Stimulated activated CD4-positive, alpha-beta T cell treated with anti-CD3 and anti-CD28 coated beads, Interleukin-15, amount 100 ng/mL, for 48 hours (primary cell): ENCODE measurements at places on chromosomes 13 and 19.

DNA sequence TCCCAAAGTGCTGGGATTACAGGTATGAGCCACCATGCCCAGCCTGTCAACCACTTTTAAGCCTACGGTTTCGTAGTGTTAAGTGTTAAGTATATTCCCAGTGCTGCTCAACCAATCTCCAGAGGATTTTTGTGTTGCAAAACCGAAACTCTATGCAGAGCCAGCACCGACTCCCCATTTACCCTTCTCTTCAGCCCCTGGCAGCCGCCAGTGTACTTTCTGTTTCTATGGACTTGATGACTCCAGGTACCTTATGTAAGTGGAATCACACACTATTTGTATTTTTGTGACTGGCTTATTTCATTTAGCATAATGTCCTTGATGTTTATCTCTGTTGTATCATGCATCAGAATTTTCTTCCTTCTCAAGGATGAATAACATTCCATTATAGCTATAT is 1.1 kb downstream of the SULT2A1 start:
- no peak for DNase-seq

DNA sequence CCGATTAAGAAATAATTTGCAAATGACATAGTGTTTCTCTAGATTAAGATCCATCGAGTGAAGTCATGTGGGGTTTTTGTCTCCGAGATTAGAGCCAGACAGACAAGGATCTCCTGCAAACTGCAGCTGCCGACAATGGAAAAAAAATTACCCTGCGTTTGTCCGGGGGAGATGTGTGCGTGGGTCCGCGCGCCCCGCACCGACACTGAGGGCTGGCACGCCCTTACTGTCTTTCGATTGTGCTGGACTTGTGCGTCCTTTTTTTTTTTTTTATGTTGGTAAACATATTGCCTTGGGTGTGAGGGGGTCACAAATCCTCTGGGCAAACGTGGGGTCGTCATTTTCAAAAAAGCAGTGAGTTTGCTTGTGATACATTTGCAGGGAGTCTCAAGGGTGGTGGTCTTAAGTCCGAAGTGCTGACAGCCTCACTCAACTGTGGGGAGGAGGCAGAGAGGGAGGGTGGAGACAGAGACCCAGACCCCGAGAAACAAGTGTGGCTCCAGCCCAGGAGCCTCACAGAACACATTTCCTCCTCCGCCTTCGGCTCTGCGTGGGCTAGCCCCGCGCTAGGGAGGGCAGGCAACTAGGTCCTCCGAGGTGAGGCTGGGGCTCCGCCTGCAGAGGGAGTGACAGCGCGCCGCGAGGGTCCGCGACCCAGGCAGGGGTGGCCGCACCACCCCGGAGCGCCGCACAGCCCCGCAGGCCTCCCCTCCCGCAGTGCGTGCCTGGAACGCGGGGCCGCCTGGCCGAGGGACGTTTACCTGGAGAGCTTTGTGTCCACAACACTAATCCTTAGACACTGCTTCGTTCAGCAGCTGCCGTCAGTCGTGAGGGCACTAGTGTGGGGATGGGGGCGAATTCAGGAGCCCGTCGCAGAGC is 11.7 kb upstream of the SOX1 start:
- no peak for DNase-seq

DNA sequence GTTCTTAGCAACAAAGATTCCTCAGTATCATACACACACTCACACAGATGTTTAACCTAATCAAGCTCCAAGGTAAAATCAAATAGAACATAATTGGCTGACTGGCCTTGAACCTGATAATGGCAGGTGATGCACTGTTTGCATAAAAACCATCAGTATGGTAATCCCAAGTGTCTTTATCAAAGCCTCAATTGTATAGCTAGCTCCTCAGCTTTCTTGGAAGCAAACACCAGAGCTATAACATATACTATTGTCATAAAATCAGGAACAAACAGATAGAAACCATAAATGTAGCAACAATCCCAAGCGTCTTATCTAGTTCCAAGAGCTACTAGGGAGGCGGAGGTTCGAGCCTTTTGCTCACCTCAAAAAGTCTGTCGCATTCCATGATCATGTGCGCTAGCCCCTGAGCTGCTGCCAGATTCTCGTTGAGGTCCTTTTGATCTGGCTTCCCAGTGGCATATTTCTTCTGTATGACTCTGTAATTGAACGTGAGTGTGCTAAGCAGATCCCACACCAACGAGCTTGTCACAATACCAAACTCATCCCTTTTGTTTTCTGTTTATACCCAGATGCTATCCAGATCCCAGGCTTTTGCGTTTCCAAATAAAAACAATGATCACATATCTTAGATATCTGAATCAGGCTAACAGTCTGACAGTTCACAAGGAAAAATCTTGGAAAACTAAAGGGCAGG is 95.3 kb downstream of the KL start:
- no peak for DNase-seq

DNA sequence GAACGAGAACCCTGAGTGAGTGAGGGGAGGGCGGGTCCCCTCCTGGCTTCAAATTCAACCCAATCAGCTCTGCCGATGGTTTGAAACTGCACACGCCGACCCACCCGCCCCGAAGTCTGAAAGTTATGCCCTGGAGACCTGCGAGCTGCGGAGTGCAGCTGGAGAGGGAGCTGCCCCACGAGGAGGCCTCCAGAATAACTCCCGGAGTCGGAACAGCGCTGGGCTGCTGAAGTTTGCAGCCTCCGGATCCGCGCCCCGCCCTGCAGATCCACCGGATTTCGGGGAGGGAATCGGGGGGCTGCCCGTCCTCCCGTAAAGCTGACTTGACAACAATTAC is 7.0 kb downstream of the POU4F1 start:
- no peak for DNase-seq

DNA sequence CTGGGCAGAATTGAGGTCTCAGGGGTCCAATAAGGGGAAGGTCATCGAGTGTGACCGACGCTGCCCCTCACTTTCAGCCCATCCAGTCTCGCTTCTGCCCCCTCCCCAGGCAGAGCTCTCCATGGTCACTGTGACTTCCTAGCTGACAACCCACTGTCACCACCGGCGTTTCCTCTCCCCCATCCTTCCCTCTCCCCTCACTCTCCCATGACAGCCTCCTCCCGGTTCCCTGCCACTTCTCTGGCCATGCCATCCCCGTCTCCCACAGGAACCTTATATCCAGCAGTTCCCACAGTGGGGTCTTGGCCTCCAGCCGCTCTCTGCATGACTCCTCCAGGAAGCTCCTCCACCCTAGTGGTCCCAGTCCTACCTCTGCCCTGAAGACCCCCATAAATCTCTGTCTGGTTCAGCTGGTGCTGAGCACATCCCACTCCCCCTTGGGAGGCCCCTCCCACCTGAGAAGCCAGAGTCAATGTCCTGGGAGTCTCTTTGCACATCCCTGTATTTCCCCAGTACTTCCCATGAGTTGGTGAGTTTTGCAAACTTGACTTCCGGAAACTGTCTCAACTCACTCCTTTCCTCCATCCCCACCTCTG is 24.7 kb upstream of the CD33 start:
- no peak for DNase-seq

DNA sequence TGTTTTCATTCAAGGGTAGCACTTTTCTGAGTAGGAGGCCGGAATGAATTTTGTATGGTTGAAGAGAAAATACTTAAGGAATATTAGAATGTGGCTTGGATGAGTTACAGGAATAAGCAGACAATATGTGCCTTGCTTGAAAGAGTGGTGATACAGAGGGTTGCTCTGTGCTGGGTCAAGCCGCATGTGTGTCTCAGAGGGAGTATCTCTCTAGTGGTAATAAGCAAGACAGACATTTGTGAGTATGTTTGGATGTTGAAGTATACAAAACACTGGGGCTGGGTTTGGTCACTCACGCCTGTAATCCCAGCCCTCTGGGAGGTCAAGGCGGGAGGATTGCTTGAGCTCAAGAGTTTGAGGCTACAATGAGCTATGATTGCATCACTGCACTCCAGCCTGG is 103.9 kb downstream of the LMO7 start:
- no peak for DNase-seq

DNA sequence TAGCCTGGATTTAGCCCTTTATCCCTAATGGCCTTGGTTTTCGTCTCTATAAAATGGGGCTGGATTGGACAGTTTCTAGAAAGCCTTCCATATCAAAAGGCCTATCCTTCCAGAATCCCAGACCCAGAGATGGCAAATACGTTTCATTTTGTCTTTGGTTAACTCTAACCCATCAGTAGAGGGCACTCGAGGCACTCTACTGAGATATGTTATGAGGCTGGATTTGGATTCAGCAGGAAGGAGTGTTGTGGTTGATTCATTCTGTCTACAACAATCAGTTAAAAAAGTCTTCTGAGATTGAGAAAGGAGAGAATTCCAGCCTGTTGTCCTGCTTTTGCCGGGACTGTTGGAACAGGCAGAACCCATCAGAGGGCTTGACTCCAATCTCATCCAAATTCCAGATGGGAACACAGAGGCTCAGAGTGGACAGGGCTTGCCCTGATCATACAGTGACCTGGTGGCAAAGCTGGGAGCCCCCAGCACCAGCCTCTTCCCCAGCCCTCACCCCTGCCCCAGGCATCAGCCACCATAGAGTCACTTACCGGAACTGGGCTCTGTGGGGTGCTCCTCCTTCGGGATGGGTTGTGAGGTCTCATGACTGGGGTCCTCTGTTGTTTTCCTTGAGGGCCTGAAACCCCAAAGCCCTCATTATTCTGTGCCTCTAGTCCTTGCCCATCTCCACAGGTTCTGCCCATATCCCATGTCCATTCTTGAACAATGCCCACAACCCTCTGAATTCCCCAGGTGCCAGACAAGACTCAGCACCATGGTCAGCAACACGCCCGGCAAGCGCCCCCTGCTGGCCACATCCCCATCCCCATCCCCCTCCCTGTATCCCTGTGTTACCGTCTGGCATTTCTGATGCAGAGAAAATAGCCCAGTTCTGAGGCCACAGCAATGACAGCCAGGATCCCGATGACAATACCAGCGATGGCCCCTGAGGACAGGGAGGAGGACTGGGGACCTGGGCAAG is 12.3 kb upstream of the ZNF180 start:
- DNase-seq: no peak

- DNase-seq: peak; percentile 64
Measured at GRCh38 chr19:2648528-2648937, 54.0 kb downstream of the GNG7 start.

DNA sequence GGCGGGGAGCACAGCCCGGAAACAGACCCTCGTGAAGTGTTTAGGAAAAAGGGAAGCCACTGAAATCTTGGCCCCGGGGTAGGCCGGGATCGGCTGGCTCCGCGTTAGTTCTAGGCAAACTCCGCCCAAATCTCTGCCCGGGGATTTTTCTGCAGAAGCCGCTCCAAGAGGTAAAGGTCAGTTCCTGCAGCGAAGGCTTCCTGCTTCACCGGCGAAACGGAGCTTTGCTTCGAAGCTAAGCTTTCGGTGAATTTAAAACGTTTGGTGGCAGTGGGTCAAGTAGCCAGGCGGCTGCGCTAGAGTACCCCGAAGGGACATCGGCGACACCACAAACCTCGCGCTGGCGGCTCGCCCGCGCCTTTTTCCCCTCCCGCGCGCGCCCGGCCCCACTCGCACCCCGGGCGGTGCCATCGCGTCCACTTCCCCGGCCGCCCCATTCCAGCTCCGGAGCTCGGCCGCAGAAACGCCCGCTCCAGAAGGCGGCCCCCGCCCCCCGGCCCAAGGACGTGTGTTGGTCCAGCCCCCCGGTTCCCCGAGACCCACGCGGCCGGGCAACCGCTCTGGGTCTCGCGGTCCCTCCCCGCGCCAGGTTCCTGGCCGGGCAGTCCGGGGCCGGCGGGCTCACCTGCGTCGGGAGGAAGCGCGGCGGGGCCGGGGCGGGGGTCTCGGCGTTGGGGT is 441 bp downstream of the GJB2 start:
- DNase-seq: no peak

GRCh38 chr13:21964686-21965085 is 293.8 kb downstream of the FGF9 start:
- DNase-seq: no peak

- no peak for DNase-seq
Measured at GRCh38 chr19:47499863-47500830, 14.7 kb downstream of the NAPA start.

- no peak for DNase-seq
Measured at GRCh38 chr13:20550799-20551198, 16.2 kb upstream of the IFT88 start.

- DNase-seq: no peak
Measured at GRCh38 chr13:28837111-28837510, 17.0 kb downstream of the MTUS2 start.

DNA sequence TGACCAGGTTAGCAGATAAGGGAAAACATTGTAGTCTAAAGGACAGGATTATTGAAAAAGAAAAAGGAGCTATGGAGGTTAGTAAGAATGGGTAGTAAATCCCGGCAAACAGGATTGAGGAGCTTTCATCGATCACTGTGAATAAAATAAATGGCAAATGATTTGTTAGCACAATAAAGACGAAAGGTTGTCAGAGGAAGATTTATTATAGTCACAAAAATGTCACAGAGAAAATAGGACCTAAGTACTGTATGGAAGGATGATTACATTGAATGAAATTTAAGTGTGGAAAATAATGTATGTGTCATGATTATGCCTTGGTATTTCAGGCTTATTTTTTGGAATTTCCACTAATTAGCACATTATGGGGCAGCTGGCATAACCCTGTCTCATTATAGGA is 519.2 kb upstream of the SLITRK6 start:
- DNase-seq: no peak

DNA sequence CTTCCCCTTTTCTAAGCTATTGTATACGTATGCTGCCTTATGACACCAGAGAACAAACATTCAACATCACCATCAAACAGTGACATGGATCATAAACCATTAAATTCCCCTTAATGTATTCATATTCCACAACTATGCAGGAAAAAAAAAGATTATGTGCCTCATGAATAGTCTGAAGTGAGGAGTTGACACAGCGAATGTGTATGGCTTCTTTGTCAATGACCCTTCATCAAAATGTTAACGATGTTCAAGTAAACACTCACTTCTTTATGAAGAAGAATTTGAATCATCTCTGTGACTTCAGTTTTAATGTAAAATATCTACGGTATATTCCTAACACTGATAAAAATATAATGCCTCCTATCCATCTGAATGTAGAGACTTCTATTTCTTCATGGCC is 44.6 kb downstream of the SMAD9 start:
- no peak for DNase-seq

GRCh38 chr13:97411984-97412383 is 22.0 kb upstream of the RAP2A start:
- no peak for DNase-seq

- no peak for DNase-seq
Measured at GRCh38 chr13:21911646-21912298, 240.9 kb downstream of the FGF9 start.

DNA sequence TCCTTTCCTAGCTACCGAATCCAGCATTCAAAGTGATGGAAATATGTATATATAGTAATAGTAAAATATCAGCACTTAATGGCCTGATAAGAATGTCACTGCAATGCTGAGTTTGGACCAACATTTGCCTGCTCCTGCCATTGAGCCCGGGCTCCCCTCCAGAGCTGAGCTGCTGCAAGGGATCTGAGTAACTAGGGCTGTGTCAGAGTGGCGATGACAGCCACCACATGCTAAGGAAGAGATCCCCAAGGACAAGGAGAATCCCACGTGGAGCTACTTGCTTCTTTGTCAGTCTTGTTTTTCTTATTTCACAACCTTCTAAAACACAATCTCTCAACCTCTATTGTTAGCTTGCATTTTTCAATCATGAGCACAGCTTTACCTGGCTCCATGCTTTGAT is 19.5 kb upstream of the ALOX5AP start:
- no peak for DNase-seq
